H4 (cell line): ENCODE measurements at places on chromosomes 12 and 14.

DNA sequence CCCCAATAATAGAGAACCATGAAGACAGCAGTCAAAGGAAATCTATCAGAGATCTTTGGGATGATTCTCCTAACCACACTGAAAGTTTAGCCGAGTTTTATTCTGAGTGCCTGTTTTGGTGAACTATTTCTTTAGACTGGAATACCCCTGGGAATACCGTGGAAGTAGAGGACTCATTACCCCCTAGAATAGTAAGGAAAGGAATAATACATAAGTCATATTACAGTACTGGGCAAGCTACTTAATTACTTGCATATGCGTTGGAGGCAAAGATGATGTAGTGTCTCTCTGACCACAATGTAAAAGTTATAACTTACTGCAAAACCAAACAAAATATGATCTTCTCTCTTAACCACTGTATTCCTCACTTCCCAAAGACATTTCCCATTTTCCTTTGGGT lies 25.5 kb downstream of the ZC2HC1C start:
- DNase-seq, result no peak

DNA sequence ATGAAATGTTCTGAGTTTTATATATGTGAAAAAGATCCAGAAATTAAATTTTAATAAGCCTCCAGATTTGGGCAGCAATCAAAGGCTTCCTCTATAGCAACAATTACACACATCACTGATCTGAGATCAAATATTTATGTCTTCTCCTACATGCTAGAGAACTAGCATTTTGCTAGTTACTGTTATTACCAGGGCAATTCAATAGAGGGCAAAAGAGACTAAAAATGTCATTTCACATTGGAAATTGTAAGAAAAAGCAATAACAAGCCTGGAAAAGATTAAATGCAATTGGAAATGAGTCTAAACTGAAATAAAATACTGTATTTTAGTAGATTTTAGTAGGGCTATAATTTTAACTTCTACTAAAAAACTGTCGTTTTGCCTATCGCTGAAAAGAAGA lies 32.6 kb upstream of the ANO6 start:
- DNase-seq, result peak; percentile 11

GRCh38 chr12:66944365-66944764 lies 265.5 kb upstream of the GRIP1 start:
- no peak for DNase-seq

GRCh38 chr14:20827326-20827725 lies 24.7 kb upstream of the RNASE1 start:
- no peak for DNase-seq

DNA sequence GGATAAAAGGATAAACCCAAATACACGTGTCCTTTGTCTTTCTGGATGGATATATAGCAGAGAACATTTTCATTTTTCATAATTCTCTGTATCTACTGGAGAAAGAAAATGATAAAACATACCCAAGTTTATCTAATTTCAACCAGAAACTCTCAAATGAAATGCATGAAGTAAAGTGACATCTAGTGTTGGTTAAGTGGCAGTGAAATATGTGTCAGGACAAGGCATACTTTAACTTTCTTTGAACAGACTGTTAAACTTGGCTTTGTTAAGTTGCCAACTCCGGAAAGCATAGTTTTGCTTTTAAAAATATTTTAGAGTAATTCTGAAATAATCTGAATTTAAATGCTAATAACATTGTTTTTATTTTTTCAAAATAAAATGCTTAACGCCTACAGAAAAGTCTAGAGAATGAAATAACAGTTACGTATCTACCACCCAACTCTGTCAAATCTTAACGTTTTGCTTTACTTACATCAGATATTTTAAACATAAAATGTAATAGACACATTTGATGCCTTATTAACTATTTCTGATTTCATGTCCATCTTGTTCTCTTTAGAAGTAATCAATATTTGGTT lies 25.2 kb upstream of the NTN4 start:
- peak; percentile 55 for DNase-seq

- no peak for DNase-seq
Observed at GRCh38 chr12:48934312-48934706, 9.0 kb upstream of the FKBP11 start.

DNA sequence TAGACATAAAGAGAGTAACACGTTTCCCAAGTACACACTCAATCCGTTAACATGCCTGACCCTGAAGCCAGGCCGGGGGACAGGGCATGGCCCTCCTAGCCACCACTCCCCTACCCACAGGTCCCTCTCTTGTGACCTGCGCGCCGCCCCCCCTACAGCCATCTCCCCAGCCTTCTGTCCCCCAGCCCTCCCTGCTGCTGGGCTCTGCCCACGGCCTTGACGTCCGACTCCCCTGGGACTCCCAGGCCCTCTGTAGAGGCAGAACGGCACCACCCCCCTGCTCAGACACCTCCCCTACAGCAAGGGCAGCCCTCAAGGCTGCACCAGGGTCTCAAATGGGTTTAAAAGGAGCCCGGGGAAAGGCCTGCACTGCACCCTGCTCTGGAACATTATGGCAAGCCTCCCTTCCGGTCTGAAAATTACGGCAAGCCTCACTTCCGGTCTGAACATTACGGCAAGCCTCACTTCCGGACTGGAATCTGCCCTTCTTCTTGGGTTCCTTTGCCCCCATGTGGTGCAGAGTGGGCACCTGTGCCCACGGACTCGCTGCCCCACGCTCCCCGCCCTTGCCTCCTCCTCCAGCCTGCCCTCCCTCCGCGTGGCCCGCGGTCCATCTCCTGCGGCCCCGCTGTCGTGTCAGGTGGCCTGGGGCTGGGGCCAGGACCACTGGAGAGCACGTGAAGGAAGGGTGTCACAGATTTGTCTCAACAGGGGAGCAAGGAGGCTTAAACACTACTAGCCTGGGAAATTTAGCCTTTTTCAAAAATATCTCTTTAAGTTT lies 77.6 kb downstream of the MOK start:
- DNase-seq, result no peak

DNA sequence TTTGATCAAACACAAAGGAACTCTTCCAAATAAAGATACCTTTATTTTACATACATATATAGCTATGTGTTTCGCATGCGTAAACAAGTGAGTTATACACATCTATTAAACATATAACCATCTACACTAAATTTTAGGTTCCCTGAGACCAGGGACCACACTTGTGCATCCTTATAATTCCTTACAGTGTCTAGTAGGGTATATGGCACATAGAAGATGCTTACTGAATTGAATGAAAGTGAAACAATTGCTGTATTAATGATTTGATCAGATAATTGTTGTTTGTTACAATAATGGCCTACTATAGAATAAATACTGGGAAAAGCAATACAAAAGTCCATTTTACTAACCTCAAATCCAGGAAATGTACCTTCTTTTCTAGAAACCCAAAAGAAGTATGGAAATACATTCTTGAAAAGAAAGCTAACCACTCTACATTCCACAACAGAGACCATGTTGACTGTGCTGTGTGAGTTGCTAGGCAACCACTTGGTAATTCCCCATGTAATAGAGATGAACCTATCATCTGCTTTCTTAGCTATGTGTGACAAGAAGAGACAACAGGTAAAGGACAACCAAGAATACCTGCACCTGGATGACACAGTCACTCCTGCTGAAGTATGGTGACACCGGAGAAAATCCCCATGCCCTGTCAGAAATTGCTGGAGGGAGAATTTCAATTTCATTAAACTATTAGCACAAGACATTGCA lies 11.9 kb upstream of the CIPC start:
- DNase-seq, result no peak

GRCh38 chr14:78254911-78255461 lies 84.8 kb downstream of the NRXN3 start:
- DNase-seq, result peak; percentile 99

GRCh38 chr12:54700301-54700700 lies 52.1 kb upstream of the DCD start:
- DNase-seq, result no peak
